ENCODE measurements at places on chromosomes 13 and 19.

- DNase-seq, result no peak
Observed at GRCh38 chr19:17002455-17002854, 24.2 kb downstream of the CPAMD8 start.

GRCh38 chr13:76813891-76814290, 72.3 kb downstream of the KCTD12 start:
- no peak for DNase-seq

- no peak for DNase-seq
Observed at GRCh38 chr19:17229890-17230289, 3.9 kb downstream of the OCEL1 start.

DNA sequence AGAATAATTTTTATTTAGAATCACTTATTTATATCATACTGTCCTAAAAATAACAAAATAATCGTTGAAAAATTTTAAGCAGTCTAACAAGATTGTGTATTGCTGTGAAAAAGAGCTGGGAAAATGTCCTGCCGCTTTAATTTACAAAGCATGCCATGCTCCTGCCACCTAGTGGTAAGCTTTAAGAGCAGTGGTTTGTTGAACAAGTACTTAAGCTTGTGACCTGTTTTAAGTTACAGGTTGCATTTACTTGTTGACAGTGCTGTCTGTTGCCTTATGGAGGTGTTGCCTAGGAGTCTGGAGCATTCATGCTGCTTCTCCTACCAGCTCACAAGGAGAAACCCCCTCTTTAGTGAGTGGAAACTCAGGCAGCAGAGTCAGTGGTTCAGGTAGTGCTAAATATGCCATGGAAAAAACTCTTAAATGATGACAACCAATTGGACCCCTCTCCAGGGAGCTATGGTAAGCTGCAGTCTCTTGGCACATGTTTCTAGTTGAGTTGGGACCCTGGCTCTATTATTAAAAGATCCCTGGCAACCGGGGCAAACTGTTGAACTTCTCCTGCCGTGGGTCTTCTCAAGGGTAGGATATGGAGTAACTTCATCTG, 68.4 kb downstream of the SPATA13 start:
- peak; percentile 62 for DNase-seq

Measured in head of caudate nucleus (tissue), 42 donors.